Camera-type eye (tissue), 1 donor: ENCODE measurements at places on chromosomes 12 and 14. TPM values are rescaled to one million over a fixed set of nuclear protein-coding genes. Genes with fewer than 3 reads are reported as not detected.

Gene SIRT4
- 9.5 TPM for total RNA-seq

Gene PCNX4
- 140 TPM for total RNA-seq

Gene ACIN1
- total RNA-seq: 155 TPM

Gene UBE3B
- total RNA-seq: 71.2 TPM

Gene KLRC3
- total RNA-seq: not detected

Gene PTPRQ
- 21.9 TPM for total RNA-seq

Gene CLEC9A
- 0.27 TPM for total RNA-seq

Gene GPRC5D
- not detected for total RNA-seq

Gene PLEKHH1
- 25.3 TPM for total RNA-seq

Gene GARIN6
- not detected for total RNA-seq

Gene FAM186B
- total RNA-seq: 0.44 TPM

Gene POTEM
- total RNA-seq: not detected
